ENCODE measurements at places on chromosomes 6 and 20. TPM values are rescaled to one million over a fixed set of nuclear protein-coding genes. Genes with fewer than 3 reads are reported as not detected.

Gene FOXO3
- 69.4 TPM for total RNA-seq

DNA sequence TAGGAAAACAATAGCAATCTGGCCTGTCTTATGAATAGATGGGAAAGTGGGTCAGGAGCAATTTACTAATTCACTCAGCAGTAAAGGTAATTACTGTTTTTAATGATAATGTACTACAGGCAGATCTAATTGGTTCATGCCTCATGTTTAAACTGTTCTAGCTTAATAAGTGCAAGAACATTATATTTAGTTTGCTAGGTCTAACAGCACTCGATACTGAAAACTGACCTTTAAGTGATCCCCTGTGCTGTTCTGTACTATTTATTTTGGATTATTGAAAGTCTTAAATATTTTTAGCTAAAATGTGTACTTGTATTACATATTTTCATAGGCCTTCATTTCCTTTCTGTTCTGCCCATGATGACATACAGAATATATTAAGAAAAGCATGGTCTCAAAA lies 998.0 kb upstream of the GJE1 start:
- no peak for DNase-seq
- H3K27ac ChIP-seq, result no peak overlapping the region
- no peaks in the 10 kb centered on the region for H3K36me3 ChIP-seq

DNA sequence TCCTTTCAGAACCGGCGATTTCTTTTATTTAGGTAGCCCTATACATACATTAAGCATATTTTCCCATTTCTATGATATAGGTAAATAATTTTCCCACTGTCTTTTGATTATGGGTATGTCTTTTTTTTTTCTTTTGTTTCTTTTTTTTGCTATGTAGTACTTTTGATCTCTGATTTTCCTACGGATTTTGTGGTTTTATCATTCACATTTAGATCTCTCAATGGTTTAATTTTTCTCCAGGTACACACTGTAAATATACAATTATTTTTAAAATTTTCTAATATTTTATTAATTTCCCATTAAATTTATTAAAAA lies 436 bp upstream of the ZNF337 start:
- no peaks in the 10 kb centered on the region for H3K36me3 ChIP-seq
- H3K4me3 ChIP-seq, result peak overlapping the region; percentile 54
- DNase-seq, result no peak
- H3K4me1 ChIP-seq, result no peaks in the 10 kb centered on the region

Gene MYMX
- total RNA-seq, result not detected

DNA sequence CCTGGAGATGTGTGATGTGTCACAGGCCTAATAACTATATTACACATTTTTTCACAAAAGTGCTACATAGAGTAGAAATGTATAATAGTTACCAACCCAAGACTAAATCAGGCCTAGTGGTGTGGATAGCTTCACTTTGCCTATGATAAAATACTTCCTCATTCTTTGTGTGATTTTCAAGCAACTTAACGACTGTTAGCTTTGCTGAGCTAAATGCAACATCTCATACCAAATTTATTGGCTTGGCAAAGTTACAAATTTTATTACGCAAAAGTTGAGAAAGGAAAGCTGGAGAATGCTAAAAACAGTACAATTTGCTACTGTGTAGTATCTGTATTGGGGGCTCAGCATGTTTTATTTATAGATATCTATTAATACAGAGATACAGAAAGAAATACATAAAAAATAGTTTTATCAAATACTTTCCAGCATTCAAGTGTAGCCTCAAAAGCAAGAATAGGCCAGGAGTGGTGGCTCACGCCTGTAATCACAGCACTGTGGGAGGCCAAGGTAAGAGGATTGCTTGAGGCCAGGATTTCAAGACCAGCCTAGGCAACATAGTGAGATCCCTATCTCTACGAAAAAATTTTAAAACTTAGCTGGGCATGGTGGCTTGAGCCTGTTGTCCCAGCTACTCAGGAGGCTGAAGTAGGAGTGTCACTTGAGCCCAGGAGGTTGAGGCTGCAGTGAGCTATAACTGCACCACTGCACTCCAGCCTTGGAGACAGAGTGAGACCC lies 3.6 kb upstream of the EDN1 start:
- no peaks in the 10 kb centered on the region for H3K36me3 ChIP-seq
- no peak overlapping the region for H3K27ac ChIP-seq
- H3K27me3 ChIP-seq, result no peaks in the 10 kb centered on the region
- no peaks in the 10 kb centered on the region for H3K4me1 ChIP-seq
- no peak overlapping the region for H3K4me3 ChIP-seq

- H3K27me3 ChIP-seq, result no peaks in the 10 kb centered on the region
- DNase-seq, result no peak
- peaks cover 3% of the 10 kb centered on the region for H3K4me1 ChIP-seq
- H3K27ac ChIP-seq, result no peak overlapping the region
These were observed 41.7 kb downstream of the EZR start for GRCh38 chr6:158777510-158777909.

DNA sequence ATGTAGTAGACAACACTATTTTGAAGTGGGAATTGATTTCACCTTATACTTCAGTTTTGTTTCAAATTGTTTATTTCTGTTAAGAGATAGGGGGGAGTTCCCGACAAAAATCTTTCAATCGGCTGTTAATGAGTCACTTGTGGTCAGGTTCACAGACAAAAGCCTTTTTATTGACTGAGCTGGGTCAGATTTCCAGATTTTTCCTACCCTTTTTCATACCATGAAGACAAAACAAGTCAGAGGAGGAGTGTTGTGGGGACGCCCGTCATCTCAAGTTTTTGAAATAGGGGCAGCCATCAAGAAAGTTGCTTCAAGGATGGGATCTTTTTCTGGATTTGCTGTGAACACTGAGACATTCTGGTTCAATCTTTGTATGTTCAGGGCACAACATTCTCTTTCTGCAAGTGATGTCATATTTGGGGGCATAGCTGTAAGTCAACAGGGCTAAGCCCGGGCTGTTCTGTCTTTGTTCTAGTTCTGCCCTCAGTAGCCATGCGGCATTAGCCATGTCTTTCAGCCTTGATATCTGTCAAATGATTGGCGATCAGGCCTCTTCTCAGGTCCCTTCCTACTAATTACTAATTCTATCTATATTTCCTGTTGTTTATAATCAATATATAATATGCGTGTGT lies 496.0 kb upstream of the MARCKS start:
- no peaks in the 10 kb centered on the region for H3K36me3 ChIP-seq
- H3K27me3 ChIP-seq, result no peaks in the 10 kb centered on the region
- no peak overlapping the region for H3K27ac ChIP-seq

DNA sequence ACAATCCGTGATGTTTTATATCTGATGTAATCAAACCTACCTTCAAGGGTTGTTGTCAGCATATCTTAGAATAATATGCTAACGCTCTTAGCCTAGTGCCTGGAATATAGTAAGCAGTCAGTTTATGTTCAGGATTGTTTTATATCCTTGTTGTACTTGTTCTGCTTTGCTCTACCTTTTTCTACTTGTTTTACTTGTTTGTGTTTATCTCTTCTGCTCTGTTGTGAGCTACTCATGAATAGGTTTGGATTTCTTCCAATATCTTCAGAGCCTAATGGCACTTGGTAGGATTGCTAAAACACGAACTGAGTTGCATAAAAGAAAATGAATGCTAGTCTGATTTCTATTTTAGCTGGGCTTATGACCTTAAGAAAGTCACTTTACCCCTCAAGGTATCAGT lies 40.1 kb downstream of the DNAH8 start:
- no peaks in the 10 kb centered on the region for H3K27me3 ChIP-seq
- no peak overlapping the region for H3K4me3 ChIP-seq
- no peak overlapping the region for H3K27ac ChIP-seq
- H3K4me1 ChIP-seq, result no peaks in the 10 kb centered on the region

GRCh38 chr6:7784706-7785105 lies 58.8 kb downstream of the BMP6 start:
- H3K36me3 ChIP-seq, result no peaks in the 10 kb centered on the region
- no peaks in the 10 kb centered on the region for H3K27me3 ChIP-seq
- DNase-seq, result no peak
- no peak overlapping the region for H3K4me3 ChIP-seq
- peaks cover 30% of the 10 kb centered on the region for H3K4me1 ChIP-seq
- H3K27ac ChIP-seq, result no peak overlapping the region

Gene TCF21
- 23.2 TPM for total RNA-seq

Gene ABHD16B
- not detected for total RNA-seq

- no peak for DNase-seq
- no peak overlapping the region for H3K27ac ChIP-seq
- no peaks in the 10 kb centered on the region for H3K27me3 ChIP-seq
- H3K4me3 ChIP-seq, result no peak overlapping the region
These were observed 1.3 kb downstream of the C20orf203 start for GRCh38 chr20:32672394-32672981.

Gene TNF
- 0.30 TPM for total RNA-seq

Gene RNGTT
- total RNA-seq, result 9.5 TPM

Gene RSPO3
- 0.40 TPM for total RNA-seq

Gene SPATA25
- total RNA-seq, result 4.2 TPM

Gene SRMS
- total RNA-seq, result not detected

Gene GNAS-AS1
- not detected for total RNA-seq

DNA sequence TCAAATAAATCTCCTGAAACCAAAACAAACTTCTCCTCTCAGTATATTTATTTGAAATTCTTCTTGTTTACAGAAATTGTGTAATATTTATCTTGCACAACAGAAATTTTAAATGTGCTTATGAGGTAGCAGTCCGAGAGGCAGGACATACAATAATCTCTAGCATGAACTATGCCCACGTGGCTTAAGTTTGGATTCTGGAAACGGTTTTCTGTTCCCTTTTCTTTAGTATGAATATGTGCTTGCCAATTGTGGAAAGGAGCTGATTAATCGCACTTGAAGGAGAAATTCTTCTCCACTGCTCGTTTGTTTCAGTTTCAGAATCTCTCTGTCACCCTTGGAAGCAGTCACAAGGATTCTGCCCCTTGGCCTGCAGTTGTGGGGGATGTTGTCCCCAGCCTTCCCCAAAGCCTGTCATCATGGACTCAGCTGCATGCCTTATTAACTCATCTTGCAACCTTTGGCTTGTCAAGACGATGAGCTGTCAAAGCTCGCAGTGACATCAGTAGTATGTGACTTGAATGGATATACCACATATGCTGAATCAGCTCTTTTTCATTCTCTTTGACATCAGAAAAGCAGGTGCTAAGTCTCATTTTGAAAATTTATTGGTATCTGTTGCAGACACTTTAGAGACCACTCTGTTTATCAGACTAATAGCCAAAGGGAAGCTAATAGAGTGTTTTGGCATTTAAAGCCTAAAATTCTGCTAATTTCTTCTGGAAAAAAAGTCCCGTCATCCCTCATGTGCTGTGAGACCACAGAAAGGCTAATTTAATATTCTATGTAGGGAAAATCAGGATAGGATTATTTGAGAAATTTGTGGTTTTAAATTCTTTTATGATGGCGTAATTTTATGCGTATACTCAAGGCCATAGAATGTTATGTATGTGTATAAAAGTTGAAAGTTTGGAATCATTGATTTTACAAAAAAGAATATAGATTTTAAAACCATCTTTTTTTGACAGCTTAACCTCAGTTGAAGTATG lies 186.8 kb downstream of the ARID1B start:
- no peak overlapping the region for H3K4me3 ChIP-seq
- peaks cover 6% of the 10 kb centered on the region for H3K4me1 ChIP-seq
- no peaks in the 10 kb centered on the region for H3K36me3 ChIP-seq
- no peak overlapping the region for H3K27ac ChIP-seq

Gene KCNS1
- total RNA-seq, result not detected

- peaks cover 7% of the 10 kb centered on the region for H3K4me1 ChIP-seq
- no peak overlapping the region for H3K4me3 ChIP-seq
- no peaks in the 10 kb centered on the region for H3K27me3 ChIP-seq
These were observed 830 bp upstream of the CYP24A1 start for GRCh38 chr20:54174457-54175175.

Gene TRIM31
- not detected for total RNA-seq

GRCh38 chr20:35260426-35260825 lies 17.5 kb downstream of the MMP24OS start:
- H3K27ac ChIP-seq, result no peak overlapping the region
- H3K27me3 ChIP-seq, result no peaks in the 10 kb centered on the region
- DNase-seq, result no peak
- H3K4me1 ChIP-seq, result no peaks in the 10 kb centered on the region

- peaks cover 2% of the 10 kb centered on the region for H3K4me1 ChIP-seq
- no peaks in the 10 kb centered on the region for H3K27me3 ChIP-seq
- no peaks in the 10 kb centered on the region for H3K36me3 ChIP-seq
- H3K4me3 ChIP-seq, result no peak overlapping the region
- DNase-seq, result no peak
These were observed 14.3 kb upstream of the PIM1 start for GRCh38 chr6:37155394-37156312.

GRCh38 chr6:56756791-56757587 lies 114.3 kb upstream of the DST start:
- no peaks in the 10 kb centered on the region for H3K36me3 ChIP-seq
- H3K4me3 ChIP-seq, result no peak overlapping the region
- H3K4me1 ChIP-seq, result peaks cover 5% of the 10 kb centered on the region
- H3K27ac ChIP-seq, result no peak overlapping the region

DNA sequence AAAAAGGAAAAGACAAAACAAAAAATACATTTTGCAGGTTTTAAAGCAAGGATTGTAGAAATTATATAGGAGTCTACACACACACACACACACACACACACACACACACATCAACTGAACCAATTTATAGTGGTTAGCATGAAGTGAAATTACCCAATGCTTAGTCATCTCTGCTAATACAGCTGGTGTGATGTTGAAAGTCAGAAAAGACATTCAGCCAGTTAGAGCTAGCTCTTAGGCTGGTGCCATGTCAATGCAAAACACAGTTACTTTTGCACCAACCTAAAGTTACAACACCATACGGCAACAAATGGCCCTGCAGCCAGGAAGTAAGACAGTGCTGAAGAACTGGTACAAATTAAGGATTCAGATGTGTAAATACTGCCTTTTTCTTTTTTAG lies 15.2 kb downstream of the FAM210B start:
- no peaks in the 10 kb centered on the region for H3K36me3 ChIP-seq
- H3K4me1 ChIP-seq, result peaks cover 1% of the 10 kb centered on the region
- H3K27ac ChIP-seq, result no peak overlapping the region
- DNase-seq, result no peak

Gene FOXQ1
- total RNA-seq, result 0.18 TPM

DNA sequence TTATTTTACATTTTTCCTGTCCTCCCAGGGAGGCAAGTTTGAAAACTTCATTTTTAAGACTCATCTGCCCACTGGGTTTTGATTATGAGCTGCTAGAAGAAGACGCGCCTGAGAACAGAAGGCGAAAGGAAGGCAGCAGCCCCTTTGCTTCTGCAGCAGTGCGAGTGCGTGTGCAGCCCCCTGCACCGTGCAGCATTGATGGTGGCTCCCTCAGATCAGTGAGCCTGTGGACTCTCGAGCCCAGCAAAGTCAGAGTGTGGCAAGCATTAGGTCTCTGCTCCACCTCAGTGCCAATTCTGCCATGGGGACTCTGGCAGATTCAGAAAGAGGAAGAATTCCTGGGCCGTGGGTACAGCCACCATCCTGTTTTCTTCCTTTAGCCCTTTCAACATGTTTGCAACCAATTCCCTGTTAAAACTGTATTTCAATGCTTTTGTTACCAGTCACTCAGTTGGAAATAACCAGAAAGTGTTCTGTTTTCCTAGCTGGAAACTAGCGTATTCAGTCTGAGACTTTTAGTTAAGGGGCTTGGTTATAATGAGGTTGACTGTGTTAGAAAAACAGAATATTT lies 134.8 kb upstream of the OGFRL1 start:
- H3K4me1 ChIP-seq, result no peaks in the 10 kb centered on the region
- H3K36me3 ChIP-seq, result no peaks in the 10 kb centered on the region
- H3K27ac ChIP-seq, result no peak overlapping the region
- no peaks in the 10 kb centered on the region for H3K27me3 ChIP-seq

Gene HLA-DPA1
- total RNA-seq, result 50.1 TPM

GRCh38 chr6:1494671-1495070 lies 105.3 kb downstream of the FOXF2 start:
- H3K4me1 ChIP-seq, result peaks cover 10% of the 10 kb centered on the region
- no peak for DNase-seq
- no peaks in the 10 kb centered on the region for H3K36me3 ChIP-seq

Gene TOX2
- total RNA-seq, result 1.1 TPM
